ENCODE measurements at places on chromosomes 3 and 15.
A peak's percentile ranks its signal among the peaks of the same experiment; 100 is the strongest.

GRCh38 chr15:73716417-73716816, 32.2 kb downstream of the CD276 start:
- DNase-seq: no peak

DNA sequence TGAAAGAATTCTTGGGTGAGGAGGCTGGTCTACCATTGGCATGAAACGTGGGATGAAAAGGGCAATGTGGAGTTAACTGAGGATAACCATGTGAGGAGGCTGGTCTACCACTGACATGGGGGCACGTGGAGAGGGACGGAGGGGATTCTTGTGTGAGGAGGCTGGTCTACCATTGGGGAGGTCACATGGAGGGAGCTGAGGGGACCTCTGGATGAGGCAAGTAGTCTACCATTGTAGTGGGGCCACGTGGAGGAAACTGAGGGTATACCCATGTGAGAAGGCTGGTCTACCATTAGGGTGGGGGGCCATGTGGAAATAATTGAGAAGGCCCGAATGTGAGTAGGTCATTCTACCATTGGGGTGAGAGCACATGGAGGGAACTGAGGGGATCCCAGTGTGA, 154.1 kb downstream of the FBLN2 start:
- DNase-seq: no peak

- peak; percentile 81 for DNase-seq
Observed at GRCh38 chr3:133661454-133662277, at the start of gene TOPBP1. TSS of gene TOPBP1 (minus strand) at chr3:133661941. CDS start at chr3:133661127, 814 bp downstream.

GRCh38 chr15:83605111-83605945, 48.6 kb upstream of the ADAMTSL3 start:
- no peak for DNase-seq

- no peak for DNase-seq
Observed at GRCh38 chr3:70871909-70872656, 559.6 kb upstream of the MDFIC2 start.

- no peak for DNase-seq
Observed at GRCh38 chr15:29708519-29708918, 113.7 kb downstream of the TJP1 start.

DNA sequence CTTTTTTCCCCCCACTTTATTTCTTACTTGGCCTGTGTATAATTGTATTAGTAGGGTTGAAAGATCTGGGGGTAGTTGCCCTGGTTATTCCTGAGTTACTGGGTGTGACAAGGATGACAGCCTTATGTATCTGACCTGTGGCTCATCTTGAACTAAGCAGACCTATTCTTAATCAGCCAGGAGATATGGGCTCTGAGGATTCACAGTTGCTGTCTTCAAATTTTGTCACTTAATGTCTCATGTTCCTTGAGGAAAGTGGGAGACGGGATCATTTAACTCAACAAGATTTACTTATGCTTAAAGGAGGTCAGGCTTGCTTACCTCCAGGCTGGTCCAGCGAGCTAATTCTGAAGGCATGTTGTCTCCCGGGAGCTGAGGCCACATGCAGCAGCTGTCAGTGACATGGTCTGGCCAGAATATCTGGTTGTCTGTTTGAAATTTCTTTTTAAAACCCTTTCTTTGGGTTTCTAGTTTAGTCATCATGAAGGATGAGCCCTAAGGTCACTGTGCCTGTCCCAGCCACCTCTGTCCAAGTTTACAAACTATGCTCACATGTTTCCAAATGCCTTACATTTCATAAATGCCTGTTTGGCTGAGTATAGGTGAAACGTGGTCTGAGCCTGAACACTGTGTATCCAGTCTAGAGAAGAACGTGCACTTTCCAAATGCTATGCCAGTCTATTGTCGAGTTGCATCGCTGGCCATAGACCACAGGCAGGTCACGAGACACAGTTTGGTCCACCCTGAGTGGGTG, 26.8 kb downstream of the LRTM1 start:
- DNase-seq: no peak

DNA sequence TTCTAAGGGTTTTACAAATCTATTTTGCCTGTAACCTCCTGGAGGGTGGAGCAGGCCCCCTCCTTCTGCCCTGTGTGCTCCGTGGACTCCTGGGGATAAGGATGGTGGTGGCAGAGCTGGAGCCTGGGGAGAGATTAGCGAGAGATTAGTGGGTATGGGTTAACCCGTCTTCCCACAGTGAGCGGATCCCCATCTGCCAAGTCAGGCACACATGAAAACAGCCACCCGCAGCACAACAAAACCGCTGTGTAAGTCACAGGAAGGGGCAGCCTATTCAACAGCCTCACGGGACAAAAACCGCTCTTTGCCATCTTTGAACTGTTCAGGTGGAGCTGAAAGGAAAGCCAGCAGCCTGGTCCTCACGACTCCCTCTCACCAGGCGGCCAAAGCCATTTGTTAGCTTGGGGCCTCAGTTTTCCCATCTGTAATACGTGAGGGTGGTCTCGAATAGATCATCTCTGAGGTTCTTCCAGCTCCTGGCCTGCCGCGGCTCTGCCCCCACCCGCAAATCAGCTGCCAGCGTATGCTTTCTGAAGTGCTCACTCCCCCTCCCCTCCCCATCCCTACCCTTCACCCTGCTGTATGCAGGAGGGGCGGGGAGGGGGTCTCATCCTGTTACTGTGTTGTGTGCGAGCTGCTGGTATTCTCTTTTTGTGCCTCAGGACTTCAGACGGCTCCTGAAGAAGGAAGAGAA, 43.6 kb downstream of the PDIA5 start:
- no peak for DNase-seq

DNA sequence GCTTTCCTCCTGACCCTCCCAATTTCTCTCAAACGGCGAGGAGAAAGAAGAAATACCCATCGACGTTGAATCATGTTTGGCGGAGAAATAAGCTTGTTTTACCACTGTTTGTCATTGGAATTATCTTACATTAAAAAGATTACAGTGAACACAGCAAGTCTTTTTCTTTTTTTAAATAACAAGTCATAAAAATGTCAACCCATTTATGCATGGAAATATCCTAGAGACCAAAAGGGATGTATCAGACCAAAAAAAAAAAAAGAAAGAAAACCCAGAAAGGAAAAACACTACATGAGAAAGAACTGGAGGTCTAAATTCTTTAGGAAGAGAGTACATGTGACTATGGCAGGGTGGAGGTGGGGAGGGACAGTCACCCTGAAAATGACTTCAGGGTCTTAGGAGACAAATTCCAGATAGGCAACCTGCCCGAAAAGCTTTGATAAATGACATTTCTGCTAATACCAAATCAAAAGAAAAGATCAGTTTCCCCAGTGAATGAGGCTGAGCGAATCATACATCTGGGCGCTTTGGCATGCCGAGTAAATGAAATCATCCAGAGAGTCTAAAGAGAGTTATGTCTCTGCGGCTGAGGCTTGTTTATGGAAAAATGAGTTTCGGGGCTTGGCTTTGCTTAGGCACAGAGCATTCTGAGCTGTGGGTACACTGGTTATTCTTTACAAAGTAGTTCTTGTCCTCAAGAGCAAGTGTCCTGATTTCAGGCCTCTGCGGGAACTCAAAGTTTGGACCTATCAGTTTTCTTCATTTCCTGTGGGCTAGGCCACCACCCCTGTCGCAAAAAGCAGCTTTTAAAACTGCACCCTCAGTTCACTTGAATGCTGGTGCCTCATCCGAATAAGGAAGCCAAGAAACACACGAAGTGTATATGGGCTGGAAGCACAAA, 110.1 kb upstream of the TGFBR2 start:
- no peak for DNase-seq

DNA sequence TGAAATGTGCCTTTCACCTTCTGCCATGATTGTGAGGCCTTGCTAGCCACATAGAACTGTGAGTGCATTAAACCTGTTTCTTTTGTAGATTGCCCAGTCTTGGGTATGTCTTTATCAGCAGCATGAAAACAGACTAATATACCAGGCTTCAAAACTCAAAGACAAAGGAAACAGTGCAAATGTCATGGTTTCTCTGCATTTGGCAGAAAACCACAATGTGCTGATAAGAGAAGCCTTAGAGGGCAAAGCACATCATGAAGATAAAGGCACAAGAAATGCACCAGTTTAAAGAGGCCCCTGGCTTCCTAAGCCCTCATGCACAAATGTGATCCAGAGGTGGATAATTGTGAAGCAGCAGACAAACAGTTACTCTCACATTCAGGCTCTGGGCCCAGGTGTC, 259.2 kb downstream of the CPNE4 start:
- DNase-seq: no peak

GRCh38 chr3:126990890-126991289, 8.0 kb downstream of the PLXNA1 start:
- DNase-seq: no peak

- no peak for DNase-seq
Observed at GRCh38 chr15:94965593-94965992, 734.2 kb downstream of the MCTP2 start.

DNA sequence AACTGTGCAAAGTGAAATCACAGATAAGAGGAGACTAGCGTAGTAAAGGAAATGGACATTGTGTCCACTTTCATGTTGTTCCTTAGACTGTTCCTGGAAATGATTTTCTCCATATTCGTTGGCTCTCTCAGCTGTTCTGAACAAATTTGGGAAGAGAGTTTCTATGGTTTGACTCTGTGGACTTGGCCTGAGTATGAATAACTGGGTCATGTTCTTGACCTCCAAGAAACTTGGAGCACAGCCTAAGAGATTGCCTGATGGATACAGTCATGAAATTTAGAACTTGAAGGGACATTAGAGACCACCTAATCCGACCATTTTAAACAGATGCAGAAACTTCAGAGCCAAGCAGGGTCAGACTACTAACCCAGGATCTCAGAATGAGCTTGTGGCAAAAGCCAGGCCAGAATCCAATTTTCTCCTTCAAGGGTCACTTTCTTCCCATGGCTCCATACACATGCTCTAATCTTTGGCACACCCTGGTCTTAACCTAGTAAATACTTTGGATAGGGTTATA, 430.4 kb downstream of the RBMS3 start:
- DNase-seq: no peak

DNA sequence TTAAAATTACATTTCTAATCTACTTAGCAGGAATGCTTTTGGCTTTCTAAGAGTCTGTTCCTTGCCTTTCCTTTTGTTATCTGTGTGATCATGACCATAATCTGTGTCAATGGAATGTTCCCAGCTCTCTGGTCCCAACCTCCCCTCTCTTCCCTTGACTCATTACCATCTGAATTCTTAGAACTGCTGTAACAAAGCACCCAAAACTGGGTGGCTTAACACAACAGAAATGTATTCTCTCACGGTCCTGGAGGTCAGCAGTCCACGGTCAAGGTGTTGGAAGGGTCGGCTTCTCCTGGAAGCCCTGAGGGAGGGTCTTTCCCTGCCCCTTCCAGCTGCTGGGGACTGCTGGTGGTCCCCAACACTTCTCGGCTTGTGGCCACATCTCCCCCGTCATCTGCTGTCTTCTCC, 81.1 kb downstream of the LRRK1 start:
- DNase-seq: no peak

GRCh38 chr3:55584716-55585368, 97.7 kb upstream of the WNT5A start:
- DNase-seq: no peak

DNA sequence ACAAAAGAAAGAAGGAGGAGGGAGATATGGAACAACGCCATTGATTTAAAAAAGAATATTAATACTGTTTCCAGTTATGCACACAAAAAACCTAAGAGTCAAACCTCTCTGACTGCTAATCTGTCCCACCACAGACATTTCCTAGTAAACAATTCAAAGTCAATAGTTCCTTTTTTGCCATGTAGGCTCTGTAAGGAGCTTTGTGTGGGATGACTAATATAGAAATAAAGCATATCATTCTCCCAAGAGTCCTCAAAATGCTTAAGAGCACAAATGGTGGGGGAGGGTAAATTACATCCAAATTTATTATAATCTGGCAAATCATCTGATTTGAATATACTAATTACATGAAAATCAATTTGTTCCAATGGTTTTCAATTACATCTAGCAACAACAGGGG, 155.9 kb upstream of the CNTN4 start:
- DNase-seq: no peak

- no peak for DNase-seq
Observed at GRCh38 chr3:18725668-18726407, 300.7 kb upstream of the SATB1 start.

GRCh38 chr3:172210355-172210754, 171.0 kb downstream of the FNDC3B start:
- DNase-seq: no peak

DNA sequence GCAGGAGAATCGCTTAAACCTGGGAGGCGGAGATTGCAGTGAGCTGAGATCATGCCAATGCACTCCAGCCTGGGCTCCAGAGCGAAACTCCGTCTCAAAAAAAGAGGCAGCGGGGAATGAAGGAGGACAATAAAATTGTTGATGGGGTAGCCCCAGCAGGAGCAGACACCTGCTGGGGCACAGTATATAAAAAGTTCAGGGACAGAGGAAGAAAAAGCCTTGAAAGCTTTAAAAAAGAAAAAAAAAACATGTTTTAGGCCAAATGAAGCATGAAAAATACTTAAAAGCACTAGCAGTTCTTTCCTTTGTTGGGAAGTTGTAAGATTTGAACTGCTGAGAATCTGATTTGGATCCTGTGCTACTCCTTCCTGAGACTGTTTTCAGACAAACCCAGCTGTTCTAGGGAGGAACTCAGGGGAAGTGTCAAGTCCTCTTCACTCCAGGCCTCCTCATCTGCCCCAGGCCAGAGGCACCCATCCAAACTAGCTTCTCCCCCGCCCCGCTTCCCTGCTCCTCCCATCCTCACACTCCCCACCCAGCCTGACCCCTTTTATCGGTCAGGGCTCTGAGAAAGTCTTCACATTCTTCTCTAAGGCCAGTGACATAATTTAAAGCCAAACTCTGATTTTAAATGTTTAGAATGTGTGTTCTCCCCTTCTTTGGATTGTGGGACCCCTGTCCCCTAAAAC, 4.9 kb downstream of the IL17RD start:
- DNase-seq: no peak

DNA sequence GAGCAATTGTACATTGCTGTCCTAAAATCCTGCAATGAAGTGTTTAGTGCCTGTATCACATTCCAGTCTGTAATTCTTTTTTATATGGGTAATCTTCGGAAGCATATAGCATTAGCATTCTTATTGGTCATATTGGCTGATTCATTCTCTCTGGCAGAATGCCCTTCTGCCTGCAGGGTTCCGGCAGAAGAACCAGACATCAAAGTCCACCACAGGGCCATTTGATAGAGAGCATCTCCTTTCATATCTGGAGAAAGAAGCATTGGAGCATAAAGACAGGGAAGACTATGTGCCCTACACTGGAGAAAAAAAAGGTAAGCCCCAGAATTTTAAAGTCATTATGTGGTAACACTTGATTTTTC, 39.6 kb downstream of the TMOD3 start:
- no peak for DNase-seq

GRCh38 chr3:29952431-29952830, 654.0 kb upstream of the TGFBR2 start:
- no peak for DNase-seq

DNA sequence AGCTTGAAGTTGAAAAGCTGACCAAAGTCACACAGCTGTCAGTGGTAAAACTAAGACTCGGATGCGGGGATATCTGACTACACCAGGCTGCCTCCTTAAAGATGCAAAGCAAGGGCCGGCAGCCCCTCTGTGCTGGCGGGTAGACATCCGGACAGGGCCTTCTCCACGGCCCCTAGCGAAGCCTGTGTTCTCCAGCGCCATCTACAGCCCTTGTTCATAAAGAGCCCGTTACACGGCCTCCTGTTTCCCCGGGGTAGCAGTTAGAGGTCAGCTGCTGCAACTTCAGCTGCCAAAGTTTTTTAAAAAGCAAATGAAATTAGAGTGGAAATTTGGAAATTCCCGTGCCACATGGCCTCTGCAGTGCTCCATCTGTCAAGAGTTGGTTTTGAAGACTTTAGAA, 383.0 kb downstream of the TBL1XR1 start:
- peak; percentile 25 for DNase-seq

GRCh38 chr3:72042397-72043203, 257.7 kb upstream of the PROK2 start:
- DNase-seq: no peak
